ENCODE measurements at places on chromosomes 3 and 15.

DNA sequence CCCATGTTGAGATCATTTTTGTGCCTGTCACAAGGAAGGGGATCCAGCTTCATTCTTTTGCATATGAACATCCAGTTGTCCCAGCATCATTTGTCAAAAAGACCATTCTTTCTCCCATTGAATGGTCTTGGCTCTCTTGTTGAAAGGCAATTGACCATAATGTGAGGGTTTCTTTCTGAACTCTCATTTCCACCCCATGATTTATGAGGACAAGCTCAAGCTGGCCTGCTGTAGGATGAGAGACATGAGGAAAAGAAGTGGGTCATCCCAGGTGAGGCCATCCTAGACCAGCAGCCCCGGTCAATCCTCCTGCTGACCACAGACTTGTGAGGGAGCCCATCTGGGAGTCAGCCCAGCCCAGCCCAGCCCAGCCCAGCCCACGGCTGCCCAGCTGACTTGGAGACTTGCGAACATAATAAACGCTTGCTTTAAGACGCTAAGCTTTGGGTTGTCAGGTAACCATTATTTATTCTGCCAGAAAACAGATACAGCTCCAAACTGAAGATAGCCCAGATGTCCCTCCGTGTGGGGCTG is 69.0 kb downstream of the LINGO1 start:
- DNase-seq: no peak

DNA sequence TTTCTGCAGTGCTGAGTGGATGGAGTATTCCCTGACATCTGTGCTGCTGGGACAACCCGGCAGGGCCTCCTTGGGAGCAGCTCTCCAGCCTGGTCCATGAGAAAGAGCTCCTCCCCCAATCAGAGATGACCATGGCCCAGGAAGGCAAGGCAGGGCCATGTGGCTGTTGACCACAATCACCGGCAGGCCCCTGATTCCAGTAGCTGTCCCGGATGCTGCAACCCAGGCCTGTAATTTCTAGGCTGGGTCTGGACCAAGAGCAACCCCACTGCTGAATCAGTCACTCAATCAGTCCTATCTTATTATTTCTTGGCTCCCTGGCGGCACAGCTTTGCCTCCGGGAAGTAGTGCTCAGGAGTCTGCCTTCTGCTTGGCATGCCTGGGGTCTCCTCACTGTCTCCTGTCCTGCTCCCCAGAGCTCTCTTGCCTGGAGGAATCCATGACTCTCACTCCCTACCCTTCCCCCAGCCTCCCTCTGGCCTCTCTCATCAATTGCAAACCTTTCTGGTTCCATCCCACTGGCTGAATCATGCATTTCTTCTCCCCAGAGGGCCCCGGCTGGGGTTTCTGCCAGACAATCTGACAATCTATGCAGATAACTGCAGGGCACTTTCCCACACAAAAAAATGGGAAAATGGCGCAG is 32.6 kb upstream of the ITGA11 start:
- DNase-seq: no peak

DNA sequence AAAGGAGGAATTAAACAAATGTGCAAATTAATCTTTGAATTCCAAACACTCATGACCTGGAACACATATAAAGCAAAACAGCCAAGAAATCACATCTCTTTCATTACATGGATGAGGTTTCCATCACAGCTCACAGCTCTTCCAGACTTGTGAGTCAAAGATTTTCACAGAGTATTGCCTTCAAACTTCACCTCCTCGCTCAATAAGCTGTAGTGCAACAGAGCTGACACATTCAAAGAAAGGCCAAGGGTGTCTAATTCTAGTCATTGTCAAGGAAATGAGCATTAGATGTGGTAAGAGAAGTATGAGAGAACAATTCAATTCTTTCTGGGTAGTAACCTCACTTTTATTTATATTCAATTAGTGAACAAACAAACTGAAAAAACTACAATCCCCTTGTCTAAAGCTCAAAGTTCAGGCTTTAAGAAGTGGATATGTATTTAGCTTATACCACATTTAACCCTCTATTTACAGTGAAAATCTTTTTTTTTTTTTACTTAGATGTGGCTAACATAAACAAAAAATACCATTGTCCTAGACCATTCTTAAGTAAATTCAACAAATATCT is 11.9 kb downstream of the WDR72 start:
- DNase-seq: no peak

GRCh38 chr15:64780600-64781156 is 5.3 kb upstream of the RBPMS2 start:
- no peak for DNase-seq

DNA sequence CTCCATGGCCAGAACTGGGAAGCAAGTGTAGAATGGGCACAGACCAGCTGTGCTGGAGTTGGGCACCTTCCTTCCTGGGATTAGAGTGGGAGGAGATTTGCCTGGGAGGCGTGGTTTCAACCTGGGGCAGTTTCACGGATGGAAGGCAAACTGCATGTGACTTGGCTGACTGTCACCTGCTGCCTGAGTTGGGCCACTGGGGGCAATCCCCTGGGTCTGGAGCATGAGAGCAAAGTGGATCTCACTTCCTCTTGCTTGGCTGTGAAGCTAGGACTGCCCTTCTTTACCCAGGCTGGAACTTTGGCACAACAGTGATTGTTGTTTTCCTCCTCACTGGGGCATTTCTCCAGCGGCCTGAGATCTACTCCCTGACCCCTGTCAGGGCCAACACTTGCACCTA is 1247.0 kb upstream of the EPHA6 start:
- DNase-seq: no peak

GRCh38 chr3:119741657-119742590 is 39.1 kb downstream of the CFAP91 start:
- DNase-seq: no peak
